ENCODE measurements at places on chromosomes 7 and 10.

DNA sequence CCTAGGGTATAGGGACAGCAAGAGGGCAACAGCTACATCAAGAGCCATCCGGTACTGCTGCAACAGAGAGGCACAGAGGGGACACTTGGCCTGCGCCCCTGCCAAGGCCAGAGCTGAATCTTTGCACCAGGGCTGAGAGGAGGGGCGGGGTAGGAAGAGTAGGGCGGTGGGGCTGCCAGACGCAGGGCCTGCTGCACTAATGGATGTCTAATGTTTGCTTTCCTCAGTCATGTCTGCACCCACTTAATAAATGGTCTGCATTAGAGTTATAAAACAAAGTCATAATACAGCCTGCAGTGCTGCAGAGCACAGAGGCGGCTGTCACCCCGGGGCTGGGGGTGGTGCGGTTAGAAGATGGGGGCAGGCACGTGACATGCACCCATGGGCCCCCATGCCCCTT, 42.2 kb upstream of the SLC29A3 start:
- DNase-seq, result no peak
- H3K27ac ChIP-seq, result no peak overlapping the region
- H3K36me3 ChIP-seq, result peaks cover 10% of the 10 kb centered on the region
- H3K4me3 ChIP-seq, result no peak overlapping the region
- no peaks in the 10 kb centered on the region for H3K27me3 ChIP-seq

DNA sequence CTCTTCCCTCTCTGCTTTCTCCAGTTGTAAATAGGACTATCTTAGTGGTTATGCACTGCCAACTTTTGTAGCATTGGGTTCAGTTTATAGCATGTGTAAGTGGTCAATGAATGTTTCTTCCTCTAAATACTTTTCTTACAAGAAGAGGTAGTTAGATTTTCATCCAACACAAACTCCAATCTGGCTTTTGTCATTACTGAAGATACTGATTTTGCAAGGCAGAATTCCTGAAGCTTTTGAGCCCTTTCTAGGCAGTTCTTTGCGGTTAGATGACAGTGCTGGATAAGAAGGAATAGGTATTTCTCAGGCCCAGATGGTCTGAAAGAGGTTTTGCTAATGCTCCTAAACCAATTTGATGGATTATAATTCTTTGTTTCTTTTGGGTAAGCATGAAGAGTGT, 60.5 kb downstream of the BICC1 start:
- no peaks in the 10 kb centered on the region for H3K27me3 ChIP-seq
- H3K36me3 ChIP-seq, result no peaks in the 10 kb centered on the region
- no peak for DNase-seq
- no peak overlapping the region for H3K27ac ChIP-seq
- no peak overlapping the region for H3K4me3 ChIP-seq

DNA sequence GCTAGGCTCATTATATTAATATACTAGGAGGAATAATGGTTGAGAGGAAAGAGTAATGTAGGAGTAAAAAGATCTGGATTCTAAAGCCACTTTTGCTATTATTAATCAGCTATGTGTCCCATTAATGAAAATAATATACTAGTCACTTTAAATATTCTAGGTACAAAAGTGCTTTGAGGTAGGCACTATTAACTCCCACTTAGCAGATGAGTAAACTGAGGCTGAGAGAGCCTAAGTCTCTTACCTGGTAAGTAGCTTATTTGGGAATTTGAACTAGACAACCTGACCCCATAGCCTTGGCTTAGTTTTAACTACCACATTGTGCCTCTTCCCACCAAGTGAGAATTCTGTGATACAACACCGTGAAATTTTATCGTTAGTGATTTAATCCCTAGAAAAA, 6.0 kb downstream of the ARMC10 start:
- H3K4me1 ChIP-seq, result no peaks in the 10 kb centered on the region
- peaks cover 10% of the 10 kb centered on the region for H3K36me3 ChIP-seq
- no peak overlapping the region for H3K27ac ChIP-seq

DNA sequence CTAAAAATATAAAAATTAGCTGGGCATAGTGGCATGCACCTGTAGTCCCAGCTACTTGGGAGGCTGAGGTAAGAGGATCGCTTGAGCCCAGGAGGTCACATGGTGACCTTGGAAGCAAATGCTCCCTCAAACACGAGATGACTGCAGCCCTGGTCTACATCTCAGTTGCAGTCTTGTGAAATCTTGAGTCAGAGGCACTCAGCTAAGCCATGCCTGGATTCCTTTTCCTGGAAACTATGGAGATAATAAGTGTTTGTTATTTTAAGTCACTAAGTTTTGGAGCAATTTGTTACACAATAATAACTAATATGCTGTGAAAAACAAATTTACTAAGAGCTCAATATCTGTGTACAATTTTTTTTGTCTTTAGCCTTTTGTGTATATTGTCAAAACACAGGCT, 284.3 kb upstream of the KAT6B start:
- no peaks in the 10 kb centered on the region for H3K27me3 ChIP-seq
- H3K4me1 ChIP-seq, result no peaks in the 10 kb centered on the region
- H3K27ac ChIP-seq, result no peak overlapping the region
- H3K4me3 ChIP-seq, result no peak overlapping the region
- H3K36me3 ChIP-seq, result no peaks in the 10 kb centered on the region
- no peak for DNase-seq

DNA sequence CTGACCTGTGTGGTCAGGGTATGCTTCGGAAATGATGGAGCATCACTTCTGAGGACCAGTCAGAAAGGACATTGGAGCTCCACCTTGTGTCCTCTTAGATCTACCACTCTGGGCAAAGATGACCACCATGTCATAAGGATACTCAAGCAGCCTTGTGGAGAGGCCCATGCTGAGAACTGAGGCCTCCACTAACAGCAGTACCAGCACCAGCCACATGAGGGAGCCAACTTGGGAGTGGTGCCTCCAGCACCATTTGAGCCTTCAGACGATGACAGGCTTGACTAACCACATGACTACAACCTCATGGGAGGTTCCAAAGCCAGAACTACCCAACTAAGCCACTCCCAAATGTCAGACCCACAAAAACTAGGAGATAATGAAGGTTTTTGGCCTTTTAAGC, 116.0 kb downstream of the NPTX2 start:
- H3K4me1 ChIP-seq, result no peaks in the 10 kb centered on the region
- no peak overlapping the region for H3K4me3 ChIP-seq
- DNase-seq, result peak; percentile 83
- H3K27ac ChIP-seq, result no peak overlapping the region
- H3K36me3 ChIP-seq, result peaks cover 11% of the 10 kb centered on the region

- DNase-seq, result peak; percentile 79
- peaks cover 3% of the 10 kb centered on the region for H3K4me1 ChIP-seq
- peak overlapping the region; percentile 93 for H3K4me3 ChIP-seq
- no peak overlapping the region for H3K27ac ChIP-seq
- H3K27me3 ChIP-seq, result peaks cover 2% of the 10 kb centered on the region
These were observed 67.6 kb upstream of the CTNNA3 start for GRCh38 chr10:67763499-67764011.

DNA sequence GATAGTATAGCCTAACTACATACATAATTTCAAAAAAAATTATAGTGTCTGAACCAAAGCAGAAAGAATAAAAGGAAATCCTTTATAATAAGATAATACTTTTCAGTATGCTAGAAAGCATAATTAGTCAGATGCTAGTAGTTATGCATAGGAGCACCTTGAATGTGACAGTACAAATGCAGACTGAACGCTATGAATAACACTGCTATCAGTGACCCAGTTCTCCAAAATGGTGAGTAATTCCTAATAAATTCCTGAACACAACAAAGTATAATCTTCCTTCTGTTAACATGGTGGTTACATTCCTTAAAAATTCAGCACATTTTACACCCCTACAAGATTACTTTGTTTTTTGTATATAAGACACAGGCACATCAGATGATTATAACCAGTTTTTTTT, 1.2 kb upstream of the CHPF2 start:
- H3K36me3 ChIP-seq, result peaks cover 16% of the 10 kb centered on the region
- no peaks in the 10 kb centered on the region for H3K4me1 ChIP-seq
- H3K27ac ChIP-seq, result no peak overlapping the region

GRCh38 chr7:98305951-98306535, 24.6 kb downstream of the BRI3 start:
- peaks cover 85% of the 10 kb centered on the region for H3K36me3 ChIP-seq
- DNase-seq, result no peak
- no peak overlapping the region for H3K27ac ChIP-seq
- H3K4me3 ChIP-seq, result no peak overlapping the region
- no peaks in the 10 kb centered on the region for H3K27me3 ChIP-seq

- H3K4me1 ChIP-seq, result peaks cover 9% of the 10 kb centered on the region
- no peak overlapping the region for H3K4me3 ChIP-seq
- H3K27me3 ChIP-seq, result no peaks in the 10 kb centered on the region
- no peak overlapping the region for H3K27ac ChIP-seq
These were observed 225.2 kb upstream of the FZD1 start for GRCh38 chr7:91039033-91039432.

GRCh38 chr10:2851566-2851965, 215.8 kb upstream of the PFKP start:
- no peak overlapping the region for H3K4me3 ChIP-seq
- no peaks in the 10 kb centered on the region for H3K27me3 ChIP-seq
- H3K27ac ChIP-seq, result no peak overlapping the region
- no peaks in the 10 kb centered on the region for H3K36me3 ChIP-seq
- peaks cover 2% of the 10 kb centered on the region for H3K4me1 ChIP-seq
